Right renal pelvis (tissue), 4 donors: ENCODE measurements at places on chromosomes 16 and 17. TPM values are rescaled to one million over a fixed set of nuclear protein-coding genes. Genes with fewer than 3 reads are reported as not detected.
A peak's percentile ranks its signal among the peaks of the same experiment; 100 is the strongest.

The GAS7 gene
- 17.6 TPM for polyA plus RNA-seq

The ADAMTS18 gene
- 6.2 TPM for polyA plus RNA-seq

The DECR2 gene
- polyA plus RNA-seq = 40.4 TPM

The GP1BA gene
- polyA plus RNA-seq = 3.5 TPM

The PPP1R27 gene
- polyA plus RNA-seq = 0.18 TPM

The RNF227 gene
- polyA plus RNA-seq = 4.4 TPM

The DPEP2 gene
- 0.78 TPM for polyA plus RNA-seq

The PRAC1 gene
- polyA plus RNA-seq = not detected

The TIGD7 gene
- 14.6 TPM for polyA plus RNA-seq

DNA sequence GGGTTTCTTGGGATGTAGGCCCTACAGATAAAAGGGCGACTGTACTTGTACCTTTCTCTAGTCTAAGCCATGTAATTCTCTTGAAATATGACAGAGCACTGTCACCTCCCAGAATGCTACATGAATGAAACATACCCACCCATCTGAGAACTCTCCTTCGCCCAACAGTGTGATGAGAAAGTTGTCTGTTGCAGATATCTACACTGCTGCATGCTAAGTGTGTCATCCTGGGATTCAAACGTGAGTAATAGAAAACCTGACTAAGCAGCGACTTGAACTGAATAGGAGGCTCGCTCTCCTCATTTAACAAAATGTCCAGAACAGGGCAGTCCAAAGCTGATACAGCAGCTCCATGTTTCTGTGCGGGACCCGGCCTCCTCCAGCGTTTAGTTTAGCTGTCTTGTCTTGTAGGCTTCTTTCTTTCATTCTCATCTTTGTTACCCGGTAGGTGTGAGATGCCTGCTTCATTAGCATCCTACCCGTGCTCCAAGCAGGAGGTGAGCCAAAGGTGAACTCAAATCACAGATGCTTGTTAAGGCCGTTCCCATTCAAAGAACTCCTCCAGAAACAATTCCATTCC, 211.9 kb downstream of the PRKCA start:
- no peak for DNase-seq

DNA sequence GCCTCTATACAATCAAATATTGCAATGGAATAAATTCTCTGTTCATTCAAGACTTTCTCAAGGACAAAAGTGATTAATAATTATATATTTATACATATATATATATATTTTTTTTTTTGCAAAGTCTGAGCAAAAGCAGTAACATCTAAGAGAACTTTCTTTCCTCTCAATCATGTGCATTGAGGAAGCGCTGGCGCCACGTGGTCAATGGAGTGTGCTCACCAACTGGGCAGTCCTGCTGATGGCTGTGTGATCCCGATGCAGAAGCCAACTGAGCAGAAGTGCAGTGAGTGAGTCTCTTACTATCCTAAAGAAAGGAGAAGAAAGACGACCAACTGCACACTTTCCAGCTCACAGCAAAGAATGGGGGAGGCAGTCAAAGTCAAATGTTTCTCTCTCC, 37.2 kb upstream of the ULK2 start:
- DNase-seq = no peak

GRCh38 chr16:29906520-29907244, 6.4 kb downstream of the ASPHD1 start:
- DNase-seq = no peak

DNA sequence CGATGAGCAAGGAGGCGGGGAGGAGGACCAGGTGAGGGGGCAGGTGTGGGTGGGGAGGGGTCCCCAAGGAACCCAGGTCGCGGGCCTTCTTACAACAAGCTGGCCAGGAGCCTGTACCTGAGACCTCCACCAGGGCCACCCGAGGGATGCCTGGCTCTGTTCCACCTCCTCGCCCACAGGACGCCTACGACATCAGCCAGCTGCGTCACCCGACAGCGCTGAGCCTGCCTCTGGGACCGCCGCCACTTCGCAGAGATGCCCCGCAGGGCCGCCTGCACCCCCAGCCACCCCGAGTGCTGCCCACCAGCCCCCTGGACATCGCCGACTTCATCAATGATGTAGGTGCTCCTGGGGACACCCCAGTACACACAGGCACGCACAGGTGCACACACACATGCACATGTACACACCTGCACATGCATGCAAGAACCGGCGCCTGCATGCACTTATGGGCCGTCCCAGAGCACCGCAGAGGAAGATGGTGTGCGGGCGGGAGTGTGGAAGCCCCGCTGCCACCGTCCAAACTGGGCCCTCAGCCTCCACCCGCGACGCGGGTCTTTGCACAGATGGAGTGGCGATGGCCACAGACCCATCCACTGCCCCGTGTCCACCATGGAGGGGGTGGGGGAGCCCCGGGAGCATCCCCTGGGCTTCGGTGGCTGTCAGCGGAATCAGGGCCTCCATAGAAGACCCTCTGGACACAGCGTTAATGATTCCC, 6.6 kb downstream of the SLC22A31 start:
- no peak for DNase-seq

- DNase-seq = no peak
Measured at GRCh38 chr17:31580316-31580705, 188.8 kb downstream of the RAB11FIP4 start.

DNA sequence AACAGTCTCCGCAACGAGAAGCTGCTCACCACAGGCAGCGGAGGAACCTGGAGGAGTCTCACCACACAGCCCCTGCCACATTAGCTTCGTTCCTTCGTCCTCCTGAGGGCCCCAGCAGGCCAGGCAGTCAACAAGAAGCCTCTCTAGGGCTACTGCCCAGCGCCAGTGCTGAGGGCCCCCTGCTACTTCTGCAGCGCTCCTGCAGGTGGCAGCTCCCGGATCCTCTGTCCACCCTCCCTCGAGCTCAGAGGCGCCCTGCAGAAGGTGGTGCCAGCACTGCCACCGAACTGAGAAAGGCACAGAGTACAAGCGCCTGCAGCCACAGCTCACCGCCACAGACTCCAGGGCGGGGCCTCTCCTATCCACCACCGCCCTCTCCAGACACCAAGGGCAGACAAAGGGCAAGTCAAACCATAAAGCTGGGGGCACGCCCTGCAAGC, 27.3 kb downstream of the KDM8 start:
- DNase-seq = no peak

- no peak for DNase-seq
Measured at GRCh38 chr17:81577278-81578000, 25.3 kb upstream of the FAAP100 start.

GRCh38 chr16:4376126-4376892, 4.7 kb downstream of the VASN start:
- no peak for DNase-seq

- DNase-seq = no peak
Measured at GRCh38 chr17:56737421-56738161, 96.1 kb downstream of the C17orf67 start.

DNA sequence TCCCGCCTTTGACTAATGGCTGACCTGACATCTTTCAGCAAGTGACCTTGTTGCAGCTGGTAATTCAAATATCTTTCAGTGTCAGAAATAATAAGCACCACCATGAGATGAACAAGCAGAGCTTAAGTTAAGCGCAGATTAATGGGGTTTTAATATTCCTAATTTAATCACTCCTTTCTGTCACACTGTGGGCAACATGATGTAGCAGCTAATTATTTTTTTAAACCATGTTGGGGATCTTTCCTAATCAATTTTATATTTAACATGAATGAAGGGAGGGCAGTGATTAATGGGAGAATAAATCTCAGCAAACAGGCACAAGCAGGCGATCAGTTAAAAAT, 353.6 kb upstream of the TNRC6C start:
- no peak for DNase-seq

GRCh38 chr16:1977875-1978268, 3.4 kb downstream of the NOXO1 start:
- DNase-seq = no peak

DNA sequence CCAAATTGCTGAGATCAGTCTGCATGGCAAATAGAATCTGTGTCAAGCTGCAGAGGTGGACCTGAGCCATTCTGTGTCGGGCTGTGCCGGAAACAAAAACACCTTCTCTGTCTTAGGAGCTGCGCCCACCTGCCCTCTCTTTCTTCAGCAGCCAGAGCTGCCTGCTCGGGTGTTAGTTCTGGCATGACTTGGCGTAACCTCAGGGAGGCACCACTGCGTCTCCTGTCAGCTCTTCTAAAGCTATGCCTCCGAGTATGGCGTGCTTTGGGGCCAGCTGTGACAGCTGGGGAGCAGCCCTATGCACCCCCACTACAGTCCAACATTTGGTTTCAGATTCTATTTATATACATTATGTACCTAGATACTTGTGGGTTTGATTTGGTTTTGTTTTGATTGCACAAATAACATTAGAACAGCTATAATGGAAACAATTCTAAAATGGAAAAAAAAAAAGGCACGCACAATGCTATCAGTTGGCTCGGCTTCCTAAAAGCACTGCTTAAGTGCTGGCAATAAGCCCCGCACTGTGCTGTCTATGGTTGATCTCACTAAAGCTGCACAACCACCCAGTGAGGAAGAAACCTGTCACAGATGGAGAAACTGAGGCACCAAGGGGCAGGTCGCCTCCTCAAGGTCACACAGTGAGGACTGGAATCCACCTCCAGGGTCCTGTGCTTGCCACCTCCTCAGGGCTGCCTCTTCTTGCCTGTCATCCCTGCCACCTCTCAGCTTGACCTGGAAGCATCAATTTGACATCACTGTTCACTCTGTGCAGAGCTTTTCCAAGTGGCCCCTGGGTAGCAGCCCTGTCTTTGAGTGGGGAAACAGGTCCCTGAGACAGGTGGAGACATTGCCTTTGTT, 18.7 kb upstream of the ADGRG1 start:
- no peak for DNase-seq

DNA sequence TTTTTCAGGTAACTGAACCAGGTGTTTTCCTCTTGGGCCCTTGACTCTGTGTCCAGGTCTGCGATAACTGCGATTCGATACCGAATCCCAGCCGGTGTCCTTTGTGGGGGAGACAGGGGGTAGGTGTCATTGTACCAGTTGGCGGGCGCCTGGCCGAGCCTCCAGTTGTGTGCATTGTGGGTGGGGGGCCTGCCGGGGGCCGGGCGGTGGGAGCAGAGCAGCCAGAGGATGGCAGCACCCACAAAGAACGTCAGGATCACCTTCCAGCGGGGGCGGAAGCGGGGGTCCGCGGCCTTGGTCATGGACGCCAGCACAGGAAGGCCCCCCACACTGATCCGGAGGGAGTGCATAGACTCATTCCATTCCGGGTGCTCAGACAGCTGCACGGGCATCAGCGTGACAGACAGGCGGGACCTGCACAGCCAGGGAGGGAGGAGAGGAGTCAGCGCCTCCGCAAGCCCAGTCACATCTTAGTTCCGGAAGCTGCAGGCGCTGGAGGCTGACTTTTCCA, 12.3 kb downstream of the CANT1 start:
- DNase-seq = no peak

- no peak for DNase-seq
Measured at GRCh38 chr16:55490301-55490700, 11.3 kb downstream of the MMP2 start.

- no peak for DNase-seq
Measured at GRCh38 chr17:60253048-60253447, 103.3 kb downstream of the CA4 start.

- DNase-seq = no peak
Measured at GRCh38 chr17:50459756-50460155, 8.9 kb downstream of the CHAD start.

DNA sequence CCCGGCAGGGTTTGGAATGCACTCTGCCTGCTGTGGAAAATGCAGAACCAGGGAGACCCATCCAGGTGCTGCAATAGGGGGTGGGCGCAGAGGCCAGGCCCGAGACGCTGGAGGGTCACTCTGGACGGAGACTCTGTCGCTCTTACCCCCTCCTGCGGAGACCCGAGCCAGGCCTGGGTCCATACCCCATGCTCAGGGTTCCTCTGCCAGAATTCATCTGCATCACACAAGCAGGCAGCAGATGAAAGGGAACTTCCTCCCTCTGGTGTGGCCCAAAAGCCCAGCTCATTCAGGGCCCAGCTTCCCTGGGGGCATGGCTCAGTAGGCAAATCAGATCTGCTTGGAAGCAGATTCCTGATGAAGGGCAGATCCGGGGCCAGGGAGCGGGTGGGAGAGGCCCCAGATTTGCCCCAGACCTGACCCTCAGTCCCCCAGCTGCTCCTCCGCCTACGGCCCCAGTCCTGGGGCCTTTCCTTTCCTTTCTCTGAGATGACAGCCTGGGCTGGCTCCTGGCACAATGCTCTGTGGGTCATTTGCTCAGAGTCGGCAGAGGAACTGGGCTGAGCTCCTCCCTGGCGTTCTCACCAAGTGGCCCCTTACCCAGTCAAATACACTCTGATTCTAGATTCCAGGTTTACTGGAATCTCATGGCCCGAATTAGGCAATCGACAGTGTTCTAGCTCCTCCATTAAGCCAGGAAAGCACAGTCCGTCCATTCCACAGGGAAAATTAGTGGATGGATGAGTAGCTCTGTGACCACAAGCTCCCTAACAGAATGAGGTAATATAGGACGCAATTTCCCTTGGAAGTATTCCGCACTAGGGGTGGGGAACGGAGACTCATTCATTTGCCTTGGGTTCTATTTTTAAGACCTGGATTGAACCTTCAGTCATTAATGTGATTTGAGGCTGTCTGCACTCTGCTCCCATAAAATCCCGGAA, 19.1 kb upstream of the RASD1 start:
- no peak for DNase-seq

DNA sequence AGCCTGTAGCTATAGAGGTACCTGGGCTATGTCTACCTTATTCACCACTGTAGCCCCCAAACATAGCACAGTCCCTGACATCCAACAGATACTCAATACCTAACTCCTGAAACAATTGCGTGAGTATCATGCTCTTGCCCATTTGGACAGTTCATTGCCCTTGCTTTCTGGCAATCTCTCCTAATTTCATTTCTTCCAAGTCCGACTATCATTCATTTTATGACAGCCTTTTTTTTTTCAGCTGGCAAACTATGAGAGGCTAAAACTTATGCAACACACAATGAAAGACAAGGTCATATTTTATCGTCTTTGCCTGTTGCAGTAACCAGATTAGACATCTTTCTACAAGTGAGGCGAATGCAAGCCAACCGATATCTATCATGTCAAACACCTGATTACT, 169.2 kb downstream of the RBFOX1 start:
- DNase-seq = no peak

- peak; percentile 64 for DNase-seq
Measured at GRCh38 chr16:64864232-64864809, 257.5 kb downstream of the CDH11 start.

GRCh38 chr17:45292696-45293412, 24.0 kb downstream of the MAP3K14 start:
- DNase-seq = no peak
